ENCODE measurements at places on chromosomes 4 and X. TPM values are rescaled to one million over a fixed set of nuclear protein-coding genes. Genes with fewer than 3 reads are reported as not detected.

GRCh38 chr4:6802626-6803025 lies 20.1 kb downstream of the KIAA0232 start:
- DNase-seq, result no peak

Gene RGN
- 3.5 TPM for total RNA-seq

- DNase-seq, result no peak
Observed at GRCh38 chr4:147039976-147040575, 94.4 kb upstream of the TTC29 start.

GRCh38 chr4:145878501-145879435 lies 59.9 kb downstream of the ZNF827 start:
- DNase-seq, result peak; percentile 58

Gene CFI
- 18.4 TPM for total RNA-seq

Gene COL4A5
- total RNA-seq, result 30.0 TPM

DNA sequence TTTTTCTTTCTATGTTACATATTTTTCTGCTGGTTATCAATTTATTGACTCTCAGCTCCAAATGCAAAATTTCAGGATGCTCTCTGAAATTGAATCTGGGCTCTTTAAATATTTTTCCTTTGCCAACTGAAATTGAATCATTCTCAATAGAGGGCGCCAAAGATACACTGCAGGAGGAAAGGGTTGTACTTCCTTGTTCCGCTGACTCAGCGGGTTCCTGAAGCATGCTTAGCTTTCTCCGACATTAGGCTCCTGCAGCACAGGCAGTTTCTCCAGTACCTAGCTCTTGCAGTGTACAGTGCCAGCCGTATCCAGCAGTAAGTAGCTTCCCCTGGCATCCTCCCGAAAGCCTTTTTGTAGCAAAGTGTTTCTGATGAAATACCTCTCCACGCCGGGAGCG lies 28.8 kb upstream of the CFAP47 start:
- no peak for DNase-seq

- no peak for DNase-seq
Observed at GRCh38 chr4:177308847-177309521, 690 bp upstream of the NEIL3 start.

Measured in fibroblast of villous mesenchyme (primary cell).